Activated T-cell treated with anti-CD3 and anti-CD28 coated beads for 24 hours (primary cell): ENCODE measurements at places on chromosomes 2 and 18.

- no peak for DNase-seq
Observed at GRCh38 chr2:95034221-95034620, 8.7 kb downstream of the MAL start.

DNA sequence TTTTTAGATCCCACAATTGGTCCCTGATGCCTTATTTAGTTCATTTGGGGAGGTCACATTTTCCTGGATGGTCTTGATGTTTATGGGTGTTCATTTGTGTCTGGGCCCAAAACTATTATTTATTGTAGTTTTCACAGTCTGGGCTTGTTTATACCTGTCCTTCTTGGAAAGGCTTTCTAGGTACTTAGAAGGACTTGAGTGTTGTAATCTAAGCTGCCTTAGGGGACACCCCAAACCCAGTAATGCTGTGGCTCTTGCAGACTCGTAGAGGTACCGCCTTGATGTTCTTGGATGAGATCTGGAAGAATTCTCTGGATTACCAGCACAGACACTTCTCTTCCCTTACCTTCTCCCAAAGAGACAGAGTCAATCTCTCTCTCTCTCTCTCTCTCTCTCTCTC, 25.0 kb upstream of the ITSN2 start:
- DNase-seq, result no peak

DNA sequence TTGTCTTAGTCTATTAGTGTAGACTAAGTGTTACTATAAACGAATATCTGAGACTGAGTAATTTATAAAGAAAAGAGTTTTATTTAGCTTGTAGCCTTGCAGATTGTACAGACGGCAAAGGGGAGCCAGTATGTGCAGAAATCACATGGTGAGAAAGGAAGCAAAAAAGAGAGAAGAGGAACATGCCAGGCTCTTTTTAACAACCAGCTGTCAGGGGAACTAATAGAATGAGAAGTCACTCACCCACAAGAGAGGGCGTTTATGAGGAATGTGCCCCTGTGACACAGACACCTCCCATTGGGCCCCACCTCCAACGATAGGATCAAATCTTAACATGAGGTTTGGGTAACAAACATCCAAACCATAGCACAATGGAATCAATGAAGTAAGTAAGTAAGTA, 20.6 kb upstream of the ZNF804A start:
- no peak for DNase-seq

- DNase-seq, result no peak
Observed at GRCh38 chr2:5976531-5977065, 284.4 kb downstream of the SOX11 start.

- DNase-seq, result no peak
Observed at GRCh38 chr18:54004828-54005227, 219.6 kb downstream of the MBD2 start.

GRCh38 chr2:32805104-32806095, 141.4 kb upstream of the LTBP1 start:
- no peak for DNase-seq

GRCh38 chr2:98099939-98100743, 13.2 kb downstream of the VWA3B start:
- no peak for DNase-seq

GRCh38 chr2:120845277-120845676, 109.6 kb downstream of the GLI2 start:
- no peak for DNase-seq

DNA sequence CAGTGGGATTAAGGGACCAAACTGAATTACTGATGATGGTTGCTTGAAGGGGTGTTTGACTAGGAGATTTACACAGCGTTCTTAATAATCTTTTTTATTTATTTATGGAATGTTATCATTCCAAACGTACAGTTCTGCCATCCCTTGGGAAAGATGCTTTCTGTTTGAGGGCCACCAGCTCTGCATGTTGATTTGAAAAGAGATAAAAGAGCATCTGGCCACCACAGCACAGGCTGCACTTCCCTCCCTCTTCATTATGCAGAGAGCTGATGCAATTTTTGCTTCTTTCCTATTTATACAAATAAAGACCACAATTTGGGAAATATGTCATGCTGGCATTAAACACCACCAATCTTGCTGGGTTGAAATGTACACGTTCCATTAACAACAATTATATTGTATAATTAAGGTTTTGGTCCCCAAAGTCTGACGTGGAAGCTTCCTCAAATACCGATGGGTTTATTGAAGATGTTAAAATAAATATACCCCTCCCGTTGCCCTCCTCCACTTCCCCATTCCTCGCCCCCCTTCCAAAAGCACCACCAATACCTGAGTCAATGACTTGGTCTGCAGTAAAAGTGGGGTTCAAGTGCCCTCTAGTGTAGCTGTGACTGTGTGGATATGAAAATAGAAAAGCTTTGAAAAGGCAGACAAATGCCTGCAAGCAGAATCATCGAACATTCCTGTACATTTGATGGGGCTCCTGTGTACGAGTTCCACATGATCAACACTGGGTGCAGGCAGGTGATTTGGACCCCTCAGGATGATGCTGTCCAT, 211.9 kb downstream of the HRH4 start:
- no peak for DNase-seq

DNA sequence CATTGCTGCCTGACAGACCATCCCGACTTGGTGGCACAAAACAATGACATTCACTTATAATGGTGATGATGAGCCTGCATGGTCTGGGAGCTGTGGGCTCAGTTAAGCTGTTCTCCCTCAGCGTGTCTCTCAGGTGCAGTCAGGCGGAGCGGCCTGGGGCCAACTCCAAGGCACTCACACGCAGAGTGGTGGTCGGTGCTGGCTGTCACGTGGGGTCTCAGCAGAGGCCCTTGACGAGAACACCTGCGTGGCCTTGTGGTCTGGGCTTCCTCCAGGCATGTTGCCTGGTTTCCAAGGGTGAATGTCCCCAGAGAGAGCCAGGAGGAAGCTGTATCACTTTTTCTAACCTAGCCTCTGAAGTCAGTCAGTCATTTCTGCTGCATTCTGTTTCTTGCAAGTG, 29.8 kb downstream of the ARMC9 start:
- no peak for DNase-seq

GRCh38 chr2:18402831-18403230, 157.6 kb downstream of the RDH14 start:
- no peak for DNase-seq

DNA sequence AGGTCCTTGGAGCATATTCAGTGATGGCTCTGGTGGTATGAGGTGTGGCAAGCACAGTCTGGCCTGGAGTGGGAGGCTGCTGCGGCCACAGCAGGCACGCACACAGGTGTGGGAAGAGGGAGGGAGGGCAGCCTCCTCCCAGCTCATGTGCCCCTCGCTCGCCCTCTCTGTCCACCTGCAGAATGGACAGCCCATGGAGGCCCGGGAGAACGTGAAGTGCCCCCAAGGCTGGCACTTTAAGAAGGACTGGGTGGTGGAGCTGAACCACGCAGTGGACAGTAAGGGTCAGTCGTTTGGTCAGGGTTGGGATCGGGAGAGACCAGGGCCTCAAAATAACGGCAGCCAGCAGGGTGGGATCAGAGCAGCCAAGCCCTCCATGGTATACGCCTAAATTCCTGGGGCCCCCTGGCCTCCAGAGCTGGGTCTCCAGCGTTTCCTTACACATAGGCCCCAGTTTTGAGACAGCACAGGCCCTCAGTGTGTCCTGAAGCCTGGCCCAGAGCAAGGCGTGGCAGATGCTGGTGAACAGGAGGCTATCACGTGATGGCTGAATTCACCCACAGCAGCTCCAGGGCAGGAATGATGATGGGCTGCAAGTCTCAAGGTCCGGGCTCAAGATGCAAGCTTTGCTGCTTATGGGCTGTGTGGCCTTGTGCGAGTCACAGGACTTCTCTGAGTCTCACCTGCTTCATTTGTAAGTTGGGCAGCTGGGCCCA, 47.9 kb downstream of the FER1L5 start:
- DNase-seq, result no peak

DNA sequence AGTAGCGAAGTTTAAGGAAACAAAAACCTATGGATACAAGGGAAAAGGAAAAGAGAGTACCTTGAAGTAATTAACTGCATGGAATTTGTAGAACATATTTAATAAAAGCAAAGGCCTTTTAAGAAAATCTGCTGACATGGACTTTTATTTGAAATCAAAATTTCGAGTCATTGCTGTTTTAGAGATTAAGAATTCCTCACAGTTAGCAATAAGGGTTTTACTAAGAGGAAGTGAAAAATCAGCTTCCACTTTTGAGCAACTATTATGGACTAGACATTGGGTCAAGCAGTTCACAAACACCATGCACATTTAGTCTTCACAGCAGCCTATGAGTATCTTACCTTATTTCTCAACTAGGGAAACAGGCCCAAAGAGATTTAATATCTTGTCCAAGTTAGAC, 876.3 kb downstream of the BCL11A start:
- no peak for DNase-seq

GRCh38 chr2:144382849-144383248, 137.1 kb downstream of the ZEB2 start:
- DNase-seq, result no peak

DNA sequence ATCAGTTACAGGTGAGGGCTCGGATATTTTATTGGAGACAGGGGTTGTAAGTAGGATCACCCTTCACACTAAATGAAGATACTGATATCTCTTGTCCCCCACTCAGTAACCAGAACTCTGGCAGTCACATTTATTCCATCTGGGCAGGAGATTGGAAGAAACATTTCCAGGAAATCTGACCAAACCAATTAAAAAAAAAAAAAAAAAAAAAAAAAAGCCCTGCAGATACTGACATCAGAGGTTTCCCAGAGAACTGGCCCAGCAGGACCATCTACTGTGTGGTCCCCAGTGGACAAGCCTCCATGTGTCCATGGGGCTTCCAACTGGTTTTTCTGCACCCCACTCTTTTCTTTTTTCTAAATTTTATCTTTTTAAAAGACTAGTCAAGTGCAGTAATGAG, 41.3 kb downstream of the SH2D6 start:
- no peak for DNase-seq

DNA sequence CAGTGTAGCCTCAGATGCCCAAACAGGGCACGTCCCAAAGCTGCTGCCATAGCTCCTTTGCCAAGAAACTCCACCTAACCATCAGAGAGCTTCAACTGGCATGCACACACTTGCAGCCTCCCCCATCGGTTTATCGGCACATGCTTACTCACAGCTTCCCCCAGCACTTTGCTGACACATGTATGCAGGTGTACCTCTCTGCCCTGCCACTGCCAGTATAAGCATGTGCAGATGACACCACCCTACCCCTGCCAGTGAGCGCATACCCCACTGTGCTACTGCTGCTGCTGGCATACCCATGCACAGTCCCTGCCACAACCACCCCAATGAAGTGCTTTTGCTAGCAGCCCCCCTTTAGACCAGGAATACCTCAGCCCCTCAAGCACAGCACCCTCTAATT, 1231.0 kb downstream of the DSC3 start:
- DNase-seq, result no peak

DNA sequence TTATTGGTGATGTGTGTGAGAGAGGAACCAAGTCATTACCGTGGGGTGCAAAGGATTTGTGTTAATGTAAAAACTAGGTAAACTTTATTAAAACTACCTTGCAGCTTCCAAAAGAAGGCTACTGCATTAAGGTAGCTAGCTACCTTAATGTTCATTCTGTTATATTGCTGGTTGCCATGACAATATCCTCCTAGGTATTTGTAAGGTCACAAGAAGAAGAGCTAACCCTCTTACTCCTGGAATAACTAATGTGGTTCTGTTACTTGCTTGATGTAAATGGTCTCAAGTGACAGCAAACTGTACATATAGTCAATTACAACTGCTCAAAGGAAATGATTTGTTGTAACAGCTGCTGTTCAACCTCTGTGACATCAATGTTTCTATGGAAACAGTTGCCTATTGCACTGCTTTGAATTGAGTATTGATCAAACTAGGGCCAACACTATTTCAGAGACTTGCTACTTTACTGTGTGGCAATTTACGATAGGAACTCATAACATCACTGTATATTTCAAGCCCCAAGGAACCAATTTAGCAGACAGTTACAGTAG, 319.8 kb upstream of the HNRNPA3 start:
- DNase-seq, result no peak

- DNase-seq, result no peak
Observed at GRCh38 chr2:37631698-37632097, 39.7 kb downstream of the CDC42EP3 start.
